ENCODE measurements at places on chromosomes 2 and 18.

- peak; percentile 64 for DNase-seq
Observed at GRCh38 chr2:26144953-26145680, 27.8 kb upstream of the GAREM2 start.

DNA sequence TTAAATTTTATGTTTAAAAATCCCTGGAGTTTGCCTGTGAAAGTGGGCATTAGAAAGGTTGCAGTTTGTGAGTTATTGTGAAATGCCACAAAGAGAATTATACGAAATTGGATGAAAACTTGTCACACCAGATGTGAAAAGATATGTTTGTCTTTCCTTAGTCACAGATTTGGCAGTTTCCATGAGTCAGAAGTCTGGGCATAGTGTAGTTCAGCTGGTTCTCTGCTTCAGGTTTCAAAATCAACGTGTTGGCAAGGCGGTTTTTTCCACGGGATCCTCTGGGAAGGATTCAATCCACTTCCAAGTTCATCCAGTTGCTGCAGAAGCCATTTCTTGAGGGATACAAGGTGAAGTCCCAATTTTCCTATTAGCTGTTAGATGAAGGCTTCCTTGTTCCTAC lies 658.0 kb upstream of the CDH2 start:
- peak; percentile 42 for DNase-seq

- DNase-seq = no peak
Observed at GRCh38 chr2:128436479-128437203, 118.0 kb upstream of the HS6ST1 start.

DNA sequence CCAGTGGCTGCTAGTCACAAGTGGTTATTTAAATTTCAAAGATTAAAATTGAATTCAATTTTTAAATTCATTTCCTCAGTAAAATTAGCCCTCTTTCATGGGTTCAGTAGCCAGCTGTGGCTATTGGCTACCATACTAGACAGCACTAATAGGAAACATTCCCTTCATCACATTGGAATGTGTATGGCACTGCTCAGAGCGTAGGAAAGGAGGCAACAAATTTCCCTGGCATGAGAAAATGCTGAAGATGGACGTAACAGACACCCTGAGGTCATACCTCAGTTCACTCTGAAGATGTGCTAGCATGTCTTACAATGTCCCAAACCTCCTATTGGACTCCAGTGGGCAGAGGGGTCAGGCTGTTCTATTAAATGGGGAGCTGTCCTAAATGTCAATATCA lies 96.4 kb downstream of the C1QL2 start:
- no peak for DNase-seq

DNA sequence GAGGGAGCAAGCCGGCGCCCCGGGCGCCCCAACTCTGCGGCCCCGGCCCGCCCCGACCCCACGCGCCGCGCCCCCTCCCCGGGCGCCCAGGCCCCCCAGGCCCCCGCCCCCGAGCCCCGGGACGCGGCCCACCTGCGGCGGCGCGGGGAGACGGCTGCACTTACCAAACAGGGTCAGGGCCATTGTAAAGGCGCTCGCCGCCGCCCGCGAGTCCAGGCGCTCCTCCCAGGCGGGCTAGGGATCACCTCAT lies 526 bp downstream of the CHN1 start:
- DNase-seq = no peak

Data from Calu3 (cell line).